ENCODE measurements at places on chromosomes 7 and 10.

GRCh38 chr7:7924303-7924702, 44.3 kb upstream of the GLCCI1 start:
- no peak for DNase-seq

DNA sequence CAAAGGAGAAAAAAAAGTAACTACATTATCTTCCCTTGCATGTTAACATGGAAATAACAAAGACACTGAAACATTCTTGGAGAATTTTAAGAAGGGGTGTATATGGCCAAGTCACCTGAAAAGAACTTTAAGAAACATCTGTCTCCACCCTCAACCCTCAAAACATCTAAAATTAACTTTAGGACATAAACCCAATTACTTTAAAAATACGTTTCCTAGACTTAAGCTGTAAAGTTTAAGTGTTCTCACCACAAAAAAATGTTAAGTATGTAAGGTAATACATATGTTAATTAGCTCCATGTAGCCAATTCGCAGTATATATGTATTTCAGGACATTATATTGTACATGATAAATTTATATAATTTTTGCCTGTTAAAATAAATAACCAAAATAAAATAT, 71.1 kb upstream of the GLCCI1 start:
- no peak for DNase-seq

DNA sequence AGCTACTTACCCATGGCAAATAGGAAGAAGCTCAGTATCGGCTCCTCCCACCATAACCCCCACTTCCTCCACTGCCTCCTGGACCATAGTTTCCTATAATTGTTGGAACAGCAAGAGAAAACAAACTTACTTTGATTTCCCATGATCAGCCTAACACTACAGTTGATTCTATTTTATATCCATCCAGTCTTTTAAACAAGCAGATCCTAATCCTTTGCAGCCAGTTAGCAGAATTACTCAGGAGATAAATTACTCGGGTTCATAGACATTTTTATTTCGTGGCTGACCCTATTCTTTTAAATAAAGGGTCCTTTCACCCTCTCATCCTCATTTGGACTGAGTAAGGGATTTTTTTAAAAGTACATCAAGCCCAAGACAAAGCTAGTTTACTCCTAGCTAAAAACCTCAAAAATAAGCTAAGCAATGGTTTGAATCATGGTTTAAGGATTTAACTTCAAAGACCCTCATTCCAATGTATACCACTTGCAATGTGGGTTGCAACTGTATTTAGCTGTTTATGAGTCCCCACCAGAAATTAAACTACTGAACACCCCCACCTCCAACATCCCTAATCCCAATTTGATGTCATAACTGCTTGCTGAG, 8.0 kb downstream of the HNRNPA2B1 start:
- no peak for DNase-seq

DNA sequence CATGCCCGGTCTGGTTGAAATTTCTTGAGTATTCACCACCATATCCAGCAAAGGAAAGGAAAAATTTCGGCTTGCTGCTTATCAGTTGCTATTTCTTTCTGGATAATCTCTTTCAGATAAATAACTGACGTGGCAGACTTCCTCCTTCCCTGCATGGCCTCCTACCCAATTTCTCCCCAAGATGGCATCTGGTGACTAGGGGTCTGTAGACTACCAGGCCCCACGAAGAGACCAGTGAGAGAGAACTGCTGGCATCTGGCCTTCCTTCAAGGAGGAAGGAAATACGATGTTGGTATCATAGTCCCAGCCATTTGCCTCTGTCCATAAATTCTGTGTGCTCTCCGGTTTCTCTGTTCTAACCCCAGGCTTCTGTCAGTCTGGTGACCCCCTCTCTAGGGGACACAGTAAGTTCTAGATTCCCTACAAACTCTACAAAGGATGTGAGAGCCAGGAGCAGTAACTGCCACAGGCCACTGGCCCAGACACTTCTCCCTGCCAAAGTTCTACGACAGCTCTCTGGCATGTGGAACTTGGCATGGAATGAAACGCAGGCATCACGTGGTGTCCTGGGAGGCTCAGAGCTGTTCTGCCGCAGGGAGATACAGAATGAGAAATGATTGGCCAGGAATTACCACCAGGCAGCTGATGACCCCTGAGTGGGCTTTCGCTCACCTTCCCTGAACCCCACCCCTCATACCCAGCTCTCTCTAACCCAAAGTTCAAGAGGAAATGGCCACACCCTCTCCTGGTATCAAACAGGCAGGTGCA, 30.0 kb upstream of the MSRB2 start:
- DNase-seq = peak; percentile 49

GRCh38 chr7:77830649-77831355, 32.2 kb downstream of the PHTF2 start:
- DNase-seq = no peak

- DNase-seq = no peak
Observed at GRCh38 chr7:134660961-134661376, 14.3 kb downstream of the BPGM start.

- no peak for DNase-seq
Observed at GRCh38 chr7:113144817-113145216, 26.5 kb upstream of the SMIM30 start.

GRCh38 chr7:34928052-34928451, 109.2 kb downstream of the DPY19L1 start:
- peak; percentile 79 for DNase-seq

- no peak for DNase-seq
Observed at GRCh38 chr10:30489346-30489745, 55.4 kb downstream of the MAP3K8 start.

DNA sequence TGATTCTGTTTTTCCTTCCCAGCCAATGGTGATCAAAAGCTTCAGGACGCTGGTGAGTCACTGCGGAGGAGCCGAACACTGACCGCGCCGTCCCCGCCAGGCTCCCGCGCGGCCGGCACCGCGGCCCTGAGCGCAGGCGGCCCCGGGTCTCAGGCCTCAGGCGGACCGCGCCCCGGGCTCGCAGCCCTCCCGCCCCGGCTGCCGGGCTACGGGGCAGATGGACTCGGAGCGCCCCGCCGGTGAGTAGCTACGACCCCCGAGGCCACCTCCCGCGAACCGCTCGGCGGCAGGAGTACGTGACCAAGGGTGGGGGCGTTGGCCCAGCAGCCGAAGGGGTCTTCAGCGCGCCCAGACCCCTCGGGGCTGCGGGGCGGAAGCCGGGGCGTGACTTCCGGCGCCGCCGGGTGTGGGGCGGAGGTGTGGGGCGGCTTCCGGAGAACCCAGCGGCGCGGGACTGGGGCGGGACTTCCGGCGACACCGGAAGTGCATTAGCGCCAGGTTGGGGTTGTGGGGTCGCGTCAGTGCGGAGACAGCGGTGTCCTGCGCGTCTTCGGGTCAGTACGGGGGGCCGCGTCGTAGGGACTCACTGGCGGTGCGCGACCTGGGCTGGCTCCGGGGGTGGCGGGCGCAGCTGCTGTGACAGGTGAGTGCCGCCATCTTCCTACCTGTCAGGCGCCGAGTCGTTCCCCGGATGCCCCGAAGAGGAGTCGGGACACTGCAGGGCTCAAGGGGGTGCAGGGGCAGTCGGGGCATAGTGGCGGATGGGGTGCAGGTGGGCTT, at the start of gene WDR37:
TSS of gene WDR37 (plus strand) at position 60 of the 780 bp plus-strand sequence. CDS start 15,771 bp downstream, outside the sequence.
- DNase-seq = peak; percentile 87

- no peak for DNase-seq
Observed at GRCh38 chr7:54129035-54129434, 413.1 kb upstream of the VSTM2A start.

- no peak for DNase-seq
Observed at GRCh38 chr10:66349076-66349475, 576.8 kb upstream of the LRRTM3 start.

DNA sequence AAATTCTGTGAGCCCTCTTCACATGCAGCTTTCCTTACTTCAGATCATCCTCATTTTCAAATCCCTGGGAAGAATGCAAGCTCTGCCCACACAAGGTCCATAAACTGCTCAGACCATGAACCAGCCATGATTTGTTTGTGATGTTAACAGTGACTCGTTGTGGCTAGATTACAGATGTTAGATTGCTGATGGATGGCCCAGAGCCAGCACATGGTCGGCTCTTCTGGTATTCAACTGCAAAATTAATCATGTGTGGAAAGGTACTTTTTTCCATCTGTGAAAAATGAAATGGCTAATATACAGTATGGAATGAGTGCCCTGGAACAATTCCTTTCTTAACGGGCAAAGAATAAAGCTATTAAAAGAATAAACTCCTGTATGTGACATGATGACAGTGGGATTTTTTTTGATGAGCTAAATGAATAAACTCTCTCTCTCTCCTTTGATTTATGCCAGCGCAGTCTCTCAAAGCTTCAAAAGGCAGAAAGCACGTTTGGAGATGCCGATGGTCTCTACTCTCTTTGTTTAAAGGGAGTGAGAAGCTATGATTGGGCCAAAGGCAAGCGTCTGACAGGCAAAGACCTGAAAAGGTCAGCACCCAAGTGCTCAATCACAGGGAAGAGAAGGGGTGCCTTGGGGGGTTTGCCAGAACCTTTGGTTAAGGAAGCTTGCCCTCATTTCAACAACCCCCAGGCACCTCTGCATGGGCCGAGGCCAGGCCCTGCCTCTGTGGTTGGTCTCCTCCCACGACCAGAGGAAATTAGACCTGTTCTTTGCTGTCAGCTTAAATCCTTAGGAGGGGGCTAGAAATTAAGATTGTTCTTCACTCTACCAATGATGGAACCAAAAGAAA, 444.0 kb upstream of the NFE2L3 start:
- no peak for DNase-seq

- no peak for DNase-seq
Observed at GRCh38 chr7:26630361-26630760, 234.0 kb downstream of the SKAP2 start.

GRCh38 chr7:134795231-134795630, 15.8 kb downstream of the CALD1 start:
- no peak for DNase-seq

DNA sequence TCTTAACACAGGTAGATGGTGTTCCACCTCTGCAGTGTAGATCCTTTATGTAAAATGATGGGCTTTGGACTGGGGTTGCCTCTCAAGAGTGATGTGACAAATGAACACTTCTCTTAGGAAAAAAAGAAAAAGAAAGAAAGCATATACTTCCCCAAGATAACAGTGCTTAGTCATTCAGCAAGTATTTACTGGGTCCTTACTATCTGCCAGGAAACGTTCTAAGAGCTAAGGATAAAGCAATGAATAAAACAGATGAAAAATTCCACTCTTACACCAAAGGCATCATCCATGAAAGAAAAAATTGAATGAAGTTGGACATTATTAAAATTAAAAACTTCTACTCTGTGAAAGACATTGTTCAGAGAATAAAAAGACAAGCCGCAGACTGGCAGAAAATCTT, 177.3 kb downstream of the C7orf25 start:
- no peak for DNase-seq

GRCh38 chr7:70098133-70098561, 499.9 kb downstream of the AUTS2 start:
- no peak for DNase-seq

- no peak for DNase-seq
Observed at GRCh38 chr7:77337456-77337990, 78.6 kb downstream of the GSAP start.

DNA sequence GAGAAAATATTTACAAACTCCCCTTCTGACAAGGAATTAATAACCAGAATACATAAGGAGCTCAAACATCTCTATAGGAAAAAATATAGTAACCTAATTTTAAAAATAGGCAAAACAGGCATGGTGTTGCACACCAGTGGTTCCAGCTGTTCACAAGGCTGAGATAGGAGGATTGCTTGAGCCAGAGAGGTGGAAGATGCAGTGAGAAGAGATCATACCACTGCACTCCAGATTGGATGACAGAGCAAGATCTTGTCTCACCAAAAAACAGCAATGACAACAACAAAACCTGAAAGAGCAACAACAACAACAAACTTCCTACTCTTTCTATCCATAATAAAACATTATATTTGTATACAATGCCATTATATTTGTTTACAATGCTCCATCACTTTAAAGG, 304.4 kb upstream of the CNTNAP2 start:
- no peak for DNase-seq

DNA sequence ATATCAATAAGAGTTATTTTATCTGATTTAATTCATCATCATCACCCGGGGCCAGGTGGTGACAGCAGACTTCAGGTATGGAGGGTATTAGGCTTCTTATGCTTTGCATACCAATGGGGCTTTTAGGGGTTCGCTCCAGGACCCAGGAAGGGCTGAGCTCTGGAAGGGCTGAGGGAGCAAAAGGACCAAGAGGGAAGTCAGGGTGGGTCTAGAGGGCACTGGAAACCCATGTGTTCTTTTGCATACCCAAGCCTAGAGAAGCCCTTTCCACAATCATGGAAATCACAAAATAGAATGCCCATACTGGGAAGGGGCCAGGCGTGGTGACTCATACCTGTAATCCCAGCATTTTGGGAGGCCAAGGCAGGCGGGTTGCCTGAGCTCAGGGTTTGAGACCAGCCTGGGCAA, 30.9 kb upstream of the VCL start:
- DNase-seq = no peak
